NCI-H774 (cell line): ENCODE measurements at places on chromosomes 6 and 20.
A peak's percentile ranks its signal among the peaks of the same experiment; 100 is the strongest.

DNA sequence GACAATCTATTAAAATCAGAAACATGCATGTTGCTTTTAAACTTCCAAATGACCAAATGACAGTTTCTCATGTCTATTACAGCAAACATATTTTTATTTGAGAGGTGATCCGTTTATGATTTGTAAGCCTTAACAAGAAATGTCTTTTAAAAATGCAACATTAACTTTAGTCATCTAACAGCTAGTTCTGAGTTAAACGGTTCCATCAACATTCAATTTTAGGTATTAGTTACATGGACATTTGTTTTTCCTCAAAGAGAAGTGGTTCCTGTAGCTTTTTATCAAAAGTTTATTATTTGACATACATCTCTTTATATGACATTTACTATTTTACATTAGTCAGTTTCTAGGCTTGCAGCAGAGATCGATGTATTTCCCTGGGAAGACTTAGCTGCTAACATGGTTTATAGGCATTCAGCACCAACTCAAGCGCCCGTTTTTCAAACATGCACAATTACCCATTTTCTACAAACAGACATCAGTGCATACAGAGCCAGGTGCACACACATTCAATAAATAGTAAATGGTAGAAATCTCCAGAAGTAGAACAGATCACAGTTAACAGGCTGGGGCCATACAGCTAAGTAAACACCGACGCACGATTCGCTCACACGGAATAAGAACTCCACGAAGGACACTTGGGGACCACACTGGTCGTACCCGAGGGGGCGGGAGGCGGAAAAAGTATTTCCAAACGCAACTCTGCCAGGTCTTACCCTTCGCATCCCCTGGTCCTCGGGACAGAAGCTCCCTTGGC lies 882 bp downstream of the CNR1 start:
- DNase-seq: peak; percentile 42

GRCh38 chr20:17797161-17797560 lies 97.4 kb downstream of the BANF2 start:
- no peak for DNase-seq

DNA sequence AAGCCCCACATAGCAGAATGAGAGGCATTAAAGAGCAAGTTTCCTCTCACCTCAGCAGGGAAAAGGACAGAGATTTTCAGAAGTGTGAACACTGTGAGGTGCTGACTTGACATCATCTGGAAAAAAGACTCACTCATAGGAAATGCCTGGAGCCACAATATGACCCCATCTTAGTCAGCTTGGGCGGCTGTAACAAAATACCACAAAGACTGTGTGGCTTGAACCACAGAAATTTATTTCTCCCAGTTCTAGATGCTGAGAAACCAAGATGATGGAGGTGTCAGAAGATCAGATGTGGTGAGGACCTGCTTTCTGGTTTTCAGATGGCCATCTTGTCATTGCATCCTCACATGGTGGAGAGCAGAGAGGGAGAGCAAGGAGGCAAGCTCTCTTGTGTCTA lies 253.1 kb downstream of the ADGB start:
- no peak for DNase-seq

DNA sequence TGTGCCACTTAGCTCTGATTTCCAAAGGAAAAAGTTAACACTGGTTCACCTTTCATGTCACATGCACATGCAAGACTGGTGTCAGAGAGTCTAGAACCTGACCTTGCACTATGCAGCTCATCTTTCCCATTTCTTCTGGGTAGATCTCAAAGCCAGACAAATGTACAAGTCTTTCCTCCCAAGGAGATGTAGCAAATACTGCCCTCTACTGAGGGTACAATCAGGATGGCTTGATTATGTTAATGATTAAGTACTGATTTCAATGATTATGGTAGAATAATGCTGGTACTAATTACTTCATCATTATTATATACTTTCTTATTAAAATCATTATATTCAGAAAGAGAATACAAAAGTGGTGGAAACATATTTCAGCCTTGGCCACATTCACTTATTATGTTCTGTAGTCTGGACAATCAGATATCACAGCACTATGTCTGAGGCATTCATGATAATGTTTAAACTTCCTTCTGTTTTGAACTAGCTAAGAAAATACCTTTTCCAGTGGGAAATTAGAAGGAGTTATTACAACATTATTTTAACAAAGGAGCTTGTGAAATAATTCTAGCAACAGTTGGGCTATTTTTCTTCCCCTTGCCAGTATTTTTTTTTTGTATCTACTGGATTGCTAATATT lies 68.5 kb upstream of the FOXO3 start:
- peak; percentile 50 for DNase-seq

- no peak for DNase-seq
Measured at GRCh38 chr6:133635447-133635846, 253.5 kb upstream of the TCF21 start.

DNA sequence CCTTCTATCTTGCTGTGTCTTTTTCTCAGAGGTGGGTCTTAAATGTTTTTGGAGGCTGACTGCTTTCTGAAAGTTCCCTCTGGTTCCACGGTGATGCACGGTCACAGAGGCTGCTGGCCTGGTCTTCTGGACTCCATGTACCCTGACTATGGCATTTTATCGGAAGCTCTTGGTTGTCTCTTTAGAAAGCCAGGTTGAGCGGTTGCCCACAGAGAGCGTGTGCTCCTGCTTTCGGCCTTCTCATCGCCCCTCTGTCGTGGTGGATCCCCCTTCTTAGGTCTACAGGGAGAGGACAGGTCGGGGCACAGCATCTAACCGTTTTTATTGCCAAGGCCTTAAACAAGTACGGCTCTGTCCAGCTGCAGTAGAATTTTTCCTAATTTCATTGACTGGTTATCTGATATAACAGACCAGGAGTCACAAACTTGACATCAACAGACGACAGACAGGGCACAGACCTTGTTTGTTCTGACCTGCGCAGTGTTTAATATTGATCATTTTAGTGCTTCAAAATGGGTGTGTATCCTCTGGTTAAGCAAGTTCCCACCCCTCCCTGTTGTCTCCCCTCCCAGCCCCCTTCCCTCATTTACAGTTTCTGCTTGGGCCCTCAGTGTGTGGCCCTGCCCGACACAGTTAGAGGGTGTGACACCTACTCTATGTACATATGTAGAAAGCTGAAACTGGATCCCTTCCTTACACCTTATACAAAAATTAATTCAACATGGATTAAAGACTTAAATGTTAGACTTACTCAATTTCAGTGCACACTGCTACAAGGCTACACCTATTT lies 24.7 kb downstream of the SYTL3 start:
- no peak for DNase-seq

DNA sequence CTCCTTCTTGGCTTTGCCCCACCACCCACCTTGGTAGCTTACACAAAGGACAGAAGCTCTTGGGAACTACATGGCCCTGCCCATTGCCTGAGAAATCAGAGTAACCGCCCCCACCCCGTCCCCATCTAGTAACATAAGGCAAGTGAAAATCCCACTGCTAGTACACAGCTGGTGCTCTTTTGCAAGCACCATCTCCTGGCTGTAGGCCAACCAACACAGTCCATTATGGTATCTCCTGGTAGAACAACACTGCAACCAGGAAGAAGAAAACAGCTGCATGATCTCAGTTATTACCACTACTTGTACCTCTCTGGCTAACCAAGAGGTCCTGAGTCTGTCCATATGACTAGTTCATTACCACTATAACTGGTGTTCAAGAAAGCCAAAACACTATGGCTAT lies 841.1 kb upstream of the MANEA start:
- DNase-seq: no peak

- DNase-seq: no peak
Measured at GRCh38 chr6:33390767-33391277, 801 bp upstream of the KIFC1 start.

DNA sequence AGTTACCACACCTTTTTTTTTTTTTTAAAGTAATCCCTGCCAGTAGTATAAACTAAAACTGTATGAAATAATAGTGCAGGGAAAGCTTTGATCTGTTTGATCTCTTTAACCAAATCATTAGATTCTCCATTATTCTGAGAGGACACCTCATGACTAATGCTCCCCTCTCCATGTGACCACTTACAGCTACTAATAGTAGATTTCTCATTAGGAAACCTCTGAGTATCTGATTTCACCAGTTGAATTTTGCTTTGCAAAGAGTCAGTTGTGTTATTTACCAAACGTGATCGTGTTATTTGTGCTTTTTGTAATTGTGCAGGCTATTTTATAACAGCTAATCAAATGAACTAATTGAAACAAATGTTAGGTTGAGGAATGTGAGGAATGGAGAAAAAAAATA lies 12.5 kb downstream of the CASP8AP2 start:
- DNase-seq: no peak

- DNase-seq: no peak
Measured at GRCh38 chr20:44745598-44746366, at the start of gene KCNK15. KCNK15 (plus strand) TSS chr20:44745865; CDS start chr20:44745911, 46 bp downstream.

GRCh38 chr6:154821638-154822037 lies 88.4 kb downstream of the SCAF8 start:
- no peak for DNase-seq

- DNase-seq: no peak
Measured at GRCh38 chr6:13045676-13046075, 282.7 kb downstream of the TBC1D7 start.

- no peak for DNase-seq
Measured at GRCh38 chr20:58392286-58392685, 3.3 kb downstream of the VAPB start.

DNA sequence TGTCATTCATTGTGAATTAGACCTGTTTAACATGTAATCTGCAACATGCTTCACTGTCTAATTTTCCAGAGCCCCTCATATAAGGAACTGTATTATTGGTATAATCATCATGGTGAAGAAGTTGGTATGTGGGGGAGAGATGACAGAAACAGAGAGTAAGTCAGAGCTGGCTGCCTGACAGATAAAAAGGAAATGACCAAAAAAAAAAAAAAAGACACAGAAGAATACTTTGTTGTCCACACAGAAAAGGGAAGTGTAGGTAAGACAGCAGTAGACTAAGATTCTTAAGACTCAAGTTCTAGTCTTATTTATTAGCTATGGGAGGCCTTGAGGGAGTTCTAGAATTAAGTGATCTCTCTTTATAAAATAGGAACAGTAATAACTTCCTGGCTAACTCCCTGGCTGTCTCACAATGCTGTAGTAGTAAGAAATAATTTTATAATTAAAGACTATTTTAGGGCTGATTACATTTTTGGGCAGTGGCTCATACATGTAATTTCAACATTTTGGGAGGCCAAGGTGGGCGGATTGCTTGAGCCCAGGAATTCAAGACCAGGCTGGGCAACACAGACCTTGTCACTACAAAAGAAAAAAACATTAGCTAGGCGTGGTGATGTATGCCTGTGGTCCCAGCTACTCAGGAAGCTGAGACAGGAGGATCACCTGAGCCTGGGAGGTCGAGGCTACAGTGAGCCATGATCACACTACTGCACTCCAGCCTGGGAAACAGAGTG lies 102.5 kb downstream of the PRL start:
- DNase-seq: no peak

DNA sequence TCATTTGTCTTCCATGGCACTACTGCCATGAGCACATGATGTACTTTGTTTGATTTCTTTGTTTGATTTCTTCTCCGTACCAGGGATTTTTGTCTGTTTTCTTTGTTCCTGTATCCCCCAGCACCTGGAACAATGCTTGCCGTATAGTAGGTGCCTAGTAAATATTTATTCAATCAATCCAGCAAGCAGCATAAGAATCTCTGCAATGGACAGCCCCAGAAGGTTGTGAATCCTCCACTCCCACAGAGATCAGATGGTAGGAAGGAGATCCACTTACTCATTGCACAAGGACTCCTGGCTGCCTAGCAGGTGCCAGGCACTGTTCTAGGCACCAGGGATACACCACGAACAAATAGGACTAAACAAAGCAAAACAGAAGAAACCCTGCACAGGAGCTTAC lies 6.7 kb upstream of the SYNJ2 start:
- no peak for DNase-seq

DNA sequence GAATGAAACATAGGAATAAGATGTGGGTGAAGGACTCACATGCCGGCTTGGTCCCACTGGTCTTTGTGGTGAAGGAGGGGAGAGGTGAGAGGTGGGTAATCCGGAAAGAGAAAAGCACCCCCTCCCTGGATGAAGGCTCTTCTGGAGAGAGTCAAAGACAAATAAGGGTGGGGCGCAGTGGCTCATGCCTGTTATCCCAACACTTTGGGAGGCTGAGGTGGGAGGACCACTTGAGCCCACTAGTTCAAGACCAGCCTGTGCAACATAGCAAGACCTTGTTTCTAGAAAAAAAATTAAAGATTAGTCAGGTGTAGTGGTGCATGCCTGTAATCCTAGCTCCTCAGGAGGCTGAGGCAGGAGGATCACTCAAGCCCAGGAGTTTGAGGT lies 3.1 kb downstream of the LTB start:
- DNase-seq: no peak

- no peak for DNase-seq
Measured at GRCh38 chr20:20009784-20010253, 7.3 kb upstream of the NAA20 start.

DNA sequence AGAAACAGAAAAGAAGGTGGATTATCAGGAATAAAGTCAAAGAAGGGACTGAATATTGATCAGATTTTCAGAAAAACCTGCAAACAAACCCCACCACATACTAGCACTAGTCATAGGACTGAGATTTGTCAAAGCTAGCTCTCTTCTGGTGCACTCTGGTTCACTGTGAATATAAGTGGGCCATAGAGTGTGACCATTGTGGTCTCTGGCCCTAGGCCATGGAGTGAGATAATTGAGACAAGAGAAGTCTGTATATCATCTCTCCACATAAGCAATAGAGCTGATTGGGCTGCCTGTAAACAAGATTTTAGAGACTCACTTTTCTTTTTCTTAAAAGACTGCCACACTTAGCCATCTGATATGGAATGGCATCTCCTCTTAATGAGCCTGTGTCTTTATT lies 247.2 kb downstream of the LAMA2 start:
- DNase-seq: no peak

DNA sequence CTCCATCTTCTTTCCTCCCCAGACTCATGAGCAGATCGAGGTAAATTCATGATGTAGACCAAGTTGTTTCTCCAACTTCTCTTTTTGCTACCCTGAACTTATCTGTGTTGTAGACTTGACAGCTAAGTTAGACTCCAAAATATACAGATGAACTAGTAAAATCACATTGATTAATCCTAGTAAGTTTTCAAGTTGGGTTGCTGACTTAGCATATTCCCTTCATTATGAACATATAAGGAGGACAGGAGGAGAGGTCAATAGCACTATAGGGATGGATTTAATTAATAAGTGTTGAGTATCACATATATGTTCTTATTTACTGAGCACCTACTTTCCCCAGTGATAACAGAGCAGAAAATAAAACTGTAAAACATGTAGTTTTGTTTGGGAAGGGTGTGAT lies 227.3 kb downstream of the TINAG start:
- no peak for DNase-seq

GRCh38 chr6:30101444-30102413 lies 11.2 kb downstream of the TRIM31 start:
- peak; percentile 74 for DNase-seq

DNA sequence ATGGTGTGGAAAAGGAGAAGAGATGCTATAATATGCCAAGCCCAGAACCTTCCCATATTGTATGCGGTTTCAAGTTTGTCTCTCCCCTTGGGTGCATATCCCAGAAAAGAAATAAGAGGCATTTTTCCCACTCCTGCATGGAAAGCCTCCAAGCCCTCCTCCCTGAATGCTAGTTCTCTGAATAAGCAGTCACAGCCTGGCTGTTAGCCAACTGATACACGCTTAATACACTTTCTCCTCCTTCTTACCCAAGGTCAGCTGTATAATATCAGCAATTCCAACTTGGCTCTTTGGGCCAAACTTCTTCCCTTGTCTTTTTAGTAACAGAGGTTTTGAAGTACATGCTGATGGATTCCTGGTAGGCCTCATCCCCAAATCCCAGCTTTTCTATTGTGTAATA lies 440.1 kb downstream of the EPHA7 start:
- no peak for DNase-seq

GRCh38 chr20:2849529-2849928 lies 9.0 kb downstream of the VPS16 start:
- no peak for DNase-seq

- DNase-seq: no peak
Measured at GRCh38 chr6:139858429-139858828, 484.0 kb upstream of the CITED2 start.
